Eye (tissue), 1 donor: ENCODE measurements at places on chromosomes 16 and 17.

- no peak for DNase-seq
Measured at GRCh38 chr17:67990909-67991308, 5.4 kb downstream of the C17orf58 start.

- peak; percentile 65 for DNase-seq
Measured at GRCh38 chr17:32445074-32445415, 735 bp downstream of the PSMD11 start.

- DNase-seq, result no peak
Measured at GRCh38 chr17:1375615-1376014, 24.4 kb downstream of the YWHAE start.

GRCh38 chr16:23206986-23207385 lies 24.4 kb downstream of the SCNN1G start:
- DNase-seq, result no peak

DNA sequence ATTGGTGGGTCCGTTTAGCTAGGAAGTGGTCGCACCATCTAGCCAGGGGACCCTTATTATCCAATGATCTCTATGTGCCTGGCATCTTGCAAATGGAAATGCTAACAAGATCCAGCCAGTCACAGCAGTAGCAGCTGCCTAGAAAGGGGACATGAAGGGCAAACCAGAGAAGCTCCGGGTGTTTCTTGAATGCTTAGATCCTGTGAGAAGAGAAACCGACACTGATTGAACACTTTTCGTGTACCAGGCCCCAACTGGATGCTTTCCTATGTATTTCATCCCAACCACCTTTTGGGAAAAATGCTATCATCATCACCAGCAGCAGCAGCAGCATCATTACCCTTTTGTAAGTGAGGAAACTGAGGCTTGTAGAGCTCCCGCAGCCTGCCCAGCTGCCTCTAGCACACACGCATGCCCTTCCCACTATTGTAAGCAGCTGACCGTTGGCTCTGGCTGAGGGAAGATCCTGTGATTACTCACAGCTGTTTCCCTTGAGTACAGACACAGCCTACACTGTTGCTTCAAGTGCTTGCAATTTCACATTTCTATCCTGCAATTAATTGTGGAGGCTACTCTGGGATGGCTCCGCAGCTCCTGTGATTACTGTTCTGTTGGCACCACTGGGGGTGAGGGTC lies 180.7 kb upstream of the CACNG5 start:
- no peak for DNase-seq

- DNase-seq, result peak; percentile 46
Measured at GRCh38 chr16:83733301-83733700, 74.5 kb upstream of the HSBP1 start.
